ENCODE measurements at places on chromosomes 5 and 9.

DNA sequence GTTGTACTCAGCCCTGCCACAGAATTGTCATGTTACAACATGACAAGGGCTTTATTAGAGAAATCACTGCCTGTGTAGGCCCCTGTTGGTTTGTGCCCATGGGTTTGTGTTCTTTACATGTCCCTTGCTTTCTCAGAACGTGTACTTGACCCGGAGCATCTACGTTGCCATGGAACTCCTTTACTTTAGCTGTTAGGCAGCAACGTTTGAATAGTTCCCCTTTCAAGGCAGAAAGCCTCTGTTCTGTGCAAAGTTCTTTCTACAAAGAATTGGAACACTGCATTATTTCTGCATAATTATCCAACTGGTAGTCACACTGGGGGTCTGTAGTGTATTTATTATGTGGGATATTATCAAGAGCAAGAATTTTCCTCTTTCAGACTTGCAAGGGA lies 51.1 kb downstream of the FBXL7 start:
- DNase-seq = no peak

- no peak for DNase-seq
These were observed 502.5 kb downstream of the RASEF start for GRCh38 chr9:82560457-82560904.

DNA sequence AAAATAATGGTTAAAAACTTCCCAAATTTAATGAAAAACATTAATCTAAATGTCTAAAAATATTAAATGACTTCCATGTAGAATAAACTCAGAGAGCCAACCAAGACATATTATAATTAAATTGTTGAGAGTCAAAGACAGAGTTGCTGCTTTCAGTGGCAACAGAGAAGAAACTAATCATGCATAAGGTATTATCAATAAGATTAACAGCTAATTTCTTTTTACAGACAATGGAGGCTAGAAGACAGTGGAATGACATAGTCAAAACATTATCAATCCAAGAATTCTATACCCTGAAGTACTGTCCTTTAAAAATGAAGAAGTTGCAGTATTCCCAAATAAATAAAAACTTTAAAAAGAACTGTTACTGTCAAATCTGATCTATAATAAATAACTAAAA lies 268.7 kb downstream of the IRX2 start:
- no peak for DNase-seq

- DNase-seq = no peak
These were observed 625.9 kb downstream of the TLE4 start for GRCh38 chr9:80197661-80198060.

- DNase-seq = no peak
These were observed 220.3 kb upstream of the ST8SIA4 start for GRCh38 chr5:101123363-101123762.

DNA sequence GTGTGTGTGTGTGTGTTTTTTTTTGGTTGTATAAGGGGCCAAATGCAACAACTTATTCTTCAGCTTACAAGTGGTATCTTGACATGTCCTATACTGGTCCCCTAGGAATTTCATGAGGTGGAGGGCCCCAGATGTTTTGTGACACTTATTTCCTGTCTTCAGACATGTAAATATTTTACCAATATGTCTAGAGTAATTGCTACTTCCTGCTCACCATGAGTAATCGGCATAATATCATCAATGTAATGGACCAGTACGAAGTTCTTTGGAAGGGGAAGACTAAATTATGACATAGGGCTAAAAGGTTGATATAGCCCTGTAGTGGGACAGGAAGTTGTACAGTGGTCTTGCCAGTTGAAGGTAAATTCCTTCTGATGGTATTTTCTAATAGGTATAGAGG lies 3.7 kb upstream of the OTULIN start:
- no peak for DNase-seq

GRCh38 chr9:110252509-110253139 lies 3.7 kb downstream of the TXN start:
- no peak for DNase-seq

DNA sequence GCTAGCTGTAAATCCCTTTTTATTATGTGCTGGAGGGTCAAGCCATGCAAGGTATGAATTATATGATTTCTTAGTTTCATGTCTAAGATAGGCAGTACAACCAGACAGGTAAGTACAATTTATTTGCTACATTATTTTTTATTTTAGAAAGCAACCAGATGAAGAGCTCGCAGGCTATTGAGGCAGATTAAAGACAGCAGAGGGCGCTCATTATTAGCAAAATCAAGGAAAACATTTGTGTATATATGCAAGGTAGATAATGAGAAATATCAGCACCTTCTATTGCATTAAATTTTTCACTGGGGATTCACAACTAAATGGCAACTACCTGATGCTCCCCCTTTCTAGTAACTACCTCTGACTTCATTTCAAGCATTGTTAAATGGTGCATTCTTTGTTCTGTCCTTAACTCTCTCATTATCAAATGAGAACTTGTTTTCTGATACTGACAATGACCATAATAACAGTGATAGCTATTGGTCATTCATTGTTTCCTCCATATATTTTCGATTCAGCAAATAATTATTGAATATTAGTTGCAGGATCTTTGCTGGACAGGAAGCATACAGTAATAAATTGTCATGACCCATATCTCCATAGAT lies 8.6 kb downstream of the SCGB3A2 start:
- DNase-seq = no peak

DNA sequence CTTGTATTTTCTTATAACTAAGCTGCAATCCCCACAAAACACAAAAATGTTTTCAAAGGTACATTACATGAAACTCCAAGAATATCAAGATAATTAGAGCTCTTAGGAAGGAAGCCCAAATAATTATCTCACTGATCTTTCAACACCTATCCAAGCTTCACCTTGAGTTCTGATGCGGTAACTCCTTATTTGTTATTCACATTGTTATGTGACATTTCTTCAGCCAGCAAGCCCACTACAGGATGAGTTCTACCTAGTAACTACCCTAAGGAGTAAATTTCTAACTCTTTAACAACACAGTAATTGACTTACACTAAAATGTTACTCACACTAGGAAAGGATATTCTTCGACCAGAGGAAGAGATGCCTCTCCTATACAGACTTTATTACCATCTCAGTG lies 9.9 kb downstream of the NR6A1 start:
- DNase-seq = no peak

GRCh38 chr9:77978086-77978781 lies 53.4 kb downstream of the GNAQ start:
- DNase-seq = no peak

DNA sequence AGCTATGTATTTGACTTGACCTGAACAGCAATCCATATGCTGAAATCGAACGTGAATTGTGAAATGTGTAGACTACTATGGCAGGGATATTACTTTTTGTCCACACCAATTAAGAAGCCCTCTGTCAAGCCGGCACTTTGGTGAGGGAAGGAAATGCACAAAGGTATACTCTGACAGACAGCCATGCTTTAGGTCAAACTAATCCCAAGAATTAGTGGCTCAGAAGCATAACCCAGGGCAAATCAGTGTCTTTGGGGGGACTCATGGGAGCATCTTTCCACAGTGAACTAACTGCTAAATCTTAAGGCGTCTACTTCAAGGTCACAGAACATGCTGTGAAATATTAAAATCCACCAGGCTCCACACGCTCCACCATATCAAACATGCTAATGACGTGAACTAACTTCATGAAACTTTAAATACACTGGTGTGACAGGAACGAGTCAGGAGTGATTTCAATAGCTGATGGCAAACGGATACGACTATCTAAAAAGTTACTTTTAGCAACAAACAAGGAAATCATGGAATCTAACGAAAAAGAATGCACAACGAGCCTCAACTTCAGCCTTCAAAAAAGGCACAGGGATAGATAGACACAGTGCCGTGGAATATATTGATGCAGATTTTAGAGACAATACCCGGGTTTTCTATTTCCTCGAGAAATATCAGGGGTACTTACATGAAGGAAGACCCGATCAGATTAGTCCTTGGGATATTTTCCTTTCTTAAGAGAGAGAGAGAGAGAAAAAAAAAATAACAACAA lies 527 bp downstream of the MEF2C start:
- no peak for DNase-seq

DNA sequence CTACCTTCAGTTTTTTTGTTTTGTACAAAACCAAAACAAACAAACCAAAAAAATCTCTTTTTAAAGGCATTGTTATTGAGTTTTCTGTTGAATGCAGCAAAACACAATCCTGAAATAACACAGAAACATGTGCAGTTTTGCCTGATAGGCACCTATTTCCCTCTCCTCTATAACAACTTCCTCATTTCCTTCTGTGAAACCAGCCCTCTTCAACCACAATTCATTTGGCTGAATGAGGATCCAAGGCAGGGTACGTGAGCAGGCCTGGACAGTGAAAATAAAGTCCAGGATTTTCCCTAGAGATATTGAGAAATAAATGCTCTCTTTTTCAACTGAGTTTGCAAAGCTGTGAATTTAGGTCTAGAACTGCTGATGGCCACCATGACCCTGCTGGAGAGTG lies 134.8 kb upstream of the LARP1 start:
- DNase-seq = no peak

DNA sequence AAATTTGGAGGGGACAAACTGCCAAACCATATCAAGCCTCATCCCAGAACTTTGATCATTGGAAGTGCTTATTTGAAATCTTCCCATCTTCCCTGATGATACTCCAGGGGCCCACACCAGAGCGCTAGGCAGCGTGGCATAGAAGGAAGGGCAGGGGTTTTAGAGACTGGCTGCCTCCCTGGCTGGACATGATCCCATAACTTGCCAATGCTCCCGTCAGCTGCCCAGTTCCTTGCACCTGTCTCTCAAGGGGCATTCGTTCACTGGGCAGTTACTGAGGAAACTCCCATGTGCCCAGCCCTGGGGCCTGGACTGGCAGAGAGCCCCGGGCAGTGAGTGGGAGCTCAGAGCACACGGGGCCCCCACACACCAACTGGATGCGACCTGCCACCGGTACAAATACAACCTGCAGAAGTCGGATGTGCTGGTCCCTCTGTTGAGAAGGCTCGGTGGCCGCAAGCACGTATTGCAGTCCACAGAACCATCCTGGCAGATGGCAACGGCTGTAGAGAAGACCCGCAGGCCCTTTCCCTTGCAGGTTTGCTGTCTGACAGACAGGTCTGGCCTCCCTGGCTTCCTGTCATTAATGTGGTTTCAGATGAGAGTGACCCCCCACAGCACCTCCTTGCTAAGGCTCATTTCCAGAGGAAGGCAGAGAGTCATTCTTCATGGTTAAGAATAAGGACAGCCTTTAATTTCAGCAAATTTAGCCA lies 122.4 kb downstream of the MVB12B start:
- no peak for DNase-seq

DNA sequence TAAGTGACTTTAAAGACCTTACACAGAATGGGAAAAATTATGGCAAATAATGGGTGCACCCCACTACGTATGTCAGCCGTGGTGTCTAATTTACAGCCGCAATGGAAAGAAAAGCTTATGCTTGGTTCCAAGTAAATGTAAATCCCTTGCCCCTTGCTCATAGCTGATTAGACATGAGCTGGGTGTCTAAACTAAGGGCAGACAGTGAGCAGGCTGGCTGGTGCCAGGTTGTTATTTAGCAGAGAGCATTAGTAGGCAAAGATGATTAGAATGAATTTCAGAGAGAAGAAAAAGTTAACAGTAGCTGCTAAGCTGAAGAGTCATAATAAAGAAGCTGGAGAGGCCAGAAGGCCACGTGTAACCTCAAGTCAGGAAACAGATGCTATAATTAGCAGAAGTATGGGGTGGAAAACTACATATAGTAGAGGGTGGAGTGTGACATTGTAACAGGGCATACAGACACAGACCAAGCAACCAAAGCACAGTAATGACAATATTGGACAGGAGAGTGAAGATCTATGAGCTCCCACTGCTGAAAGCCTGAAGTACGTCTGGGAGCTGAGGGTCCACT lies 257.7 kb downstream of the MCTP1 start:
- DNase-seq = no peak

GRCh38 chr9:69718218-69718617 lies 41.6 kb downstream of the PTAR1 start:
- DNase-seq = no peak

GRCh38 chr9:96048104-96048955 lies 172.8 kb downstream of the ERCC6L2 start:
- DNase-seq = no peak

DNA sequence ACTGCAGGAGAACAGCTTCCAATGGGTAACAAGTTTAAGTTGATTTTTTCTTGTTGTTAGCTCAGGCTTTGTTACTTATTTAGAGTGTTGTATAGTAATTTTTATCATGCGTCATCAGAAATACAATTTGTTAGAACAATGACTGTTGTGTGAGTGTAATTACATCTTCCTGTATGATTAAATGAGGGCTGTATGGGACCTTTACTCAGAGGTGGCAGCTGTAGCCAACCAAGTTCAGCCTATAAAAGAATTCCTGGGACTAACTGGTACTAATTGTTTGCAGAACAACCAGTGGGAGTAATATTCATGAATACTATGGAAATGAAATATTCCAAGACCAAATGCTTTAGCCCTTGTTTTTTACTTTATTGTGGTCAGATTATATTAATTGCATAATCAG lies 30.8 kb upstream of the TJP2 start:
- no peak for DNase-seq

GRCh38 chr5:113213551-113214425 lies 221.0 kb downstream of the TSSK1B start:
- DNase-seq = no peak

- DNase-seq = no peak
These were observed 177.6 kb downstream of the DEPDC1B start for GRCh38 chr5:60522292-60522905.

- DNase-seq = no peak
These were observed 399.9 kb downstream of the ZSWIM6 start for GRCh38 chr5:61731946-61732314.

GRCh38 chr9:123326662-123327093 lies 29.3 kb upstream of the CRB2 start:
- no peak for DNase-seq

DNA sequence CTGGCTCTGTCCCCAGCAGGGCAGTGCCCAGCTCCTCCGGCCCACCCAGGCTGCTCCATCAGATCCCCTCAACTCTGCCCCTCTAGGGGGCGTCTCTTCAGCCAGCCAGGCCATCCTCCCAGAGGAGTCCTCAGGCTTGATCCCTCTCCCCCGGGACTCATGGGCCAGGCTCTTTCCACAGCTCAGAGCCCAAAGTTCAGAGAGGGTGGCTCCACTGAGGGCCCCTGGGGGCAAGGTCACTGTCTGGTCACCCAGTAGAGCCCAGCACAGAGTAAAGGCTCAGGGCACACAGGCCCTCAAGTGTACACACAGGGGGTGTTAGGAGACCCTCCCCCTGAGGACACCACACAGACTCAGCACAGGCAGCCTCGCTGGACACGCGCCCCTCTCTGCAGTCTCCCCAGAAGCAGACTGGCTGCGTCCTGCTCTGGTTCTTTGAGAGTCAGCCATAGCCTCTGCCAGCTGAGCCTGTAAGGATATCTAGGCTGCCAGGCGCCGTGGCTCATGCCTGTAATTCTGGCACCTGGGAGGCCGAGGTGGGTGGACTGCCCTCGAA lies 64.8 kb downstream of the PAX5 start:
- no peak for DNase-seq

DNA sequence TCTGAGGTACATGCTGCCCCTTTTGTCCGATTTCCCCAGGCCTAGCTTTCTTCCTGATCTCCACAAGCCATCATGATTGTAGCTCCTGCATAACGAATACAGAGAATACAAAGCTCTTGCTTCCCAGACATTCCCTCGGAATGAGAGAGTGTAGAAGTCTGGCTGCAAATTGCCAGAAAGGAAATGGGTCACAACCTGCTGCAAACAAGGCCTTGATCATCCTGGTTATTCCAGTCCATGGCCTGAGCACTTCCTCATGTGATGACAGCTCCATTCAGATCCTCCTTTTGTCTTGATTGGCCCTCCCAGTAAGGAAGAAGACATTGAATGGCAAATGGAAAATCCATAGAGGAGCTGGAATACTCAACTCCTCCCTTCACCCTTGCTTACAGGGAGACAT lies 136.0 kb upstream of the ADRA1B start:
- no peak for DNase-seq

Data from stimulated activated CD4-positive, alpha-beta T cell treated with anti-CD3 and anti-CD28 coated beads, Interleukin-12 subunit alpha, Interleukin-12 subunit beta, amount 100 ng/mL, for 24 hours (primary cell).